ENCODE measurements at places on chromosomes 3 and 15.

GRCh38 chr3:151969026-151969642 lies 95.7 kb downstream of the SUCNR1 start:
- peak; percentile 21 for DNase-seq

- no peak for DNase-seq
Measured at GRCh38 chr3:98772022-98772421, 8.9 kb downstream of the ST3GAL6 start.

DNA sequence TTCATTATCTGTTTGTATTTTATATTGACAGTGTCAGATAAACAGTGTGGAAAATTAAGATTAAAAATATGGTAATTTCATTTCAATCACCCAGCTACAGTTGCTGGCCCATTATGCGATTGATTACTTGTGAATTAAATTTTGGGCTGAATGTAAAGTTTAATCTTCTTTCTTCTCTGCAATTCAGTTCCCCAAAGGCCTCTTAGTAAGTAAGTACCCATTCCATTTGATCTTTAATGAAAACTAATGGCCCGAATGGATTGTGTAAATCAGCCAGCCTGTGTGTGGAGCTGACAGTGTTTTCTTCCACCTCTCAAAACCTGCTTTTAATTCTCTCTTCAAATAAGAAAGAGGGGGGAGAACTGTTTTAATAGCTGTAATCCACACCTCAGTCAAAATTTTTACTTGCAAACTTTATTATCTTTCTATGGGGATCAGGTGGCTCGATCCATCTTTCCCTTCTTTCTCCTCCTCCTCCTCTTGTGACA lies 307.1 kb downstream of the IL20RB start:
- DNase-seq, result no peak

GRCh38 chr3:39980781-39981180 lies 171.4 kb downstream of the MYRIP start:
- no peak for DNase-seq

- DNase-seq, result peak; percentile 88
Measured at GRCh38 chr15:78618490-78618934, 2.3 kb downstream of the CHRNA3 start.
